Activated T-helper 1 cell treated with Interleukin-2 at 50 U/mL for 16 hours (primary cell): ENCODE measurements at places on chromosomes 11 and 22.

GRCh38 chr11:133966921-133967598, 10.3 kb upstream of the IGSF9B start:
- peak; percentile 61 for DNase-seq

GRCh38 chr11:119422809-119423508, at the start of gene THY1:
Gene THY1, minus strand, starts transcription at chr11:119423172. Its CDS starts 2,267 bp downstream, at chr11:119420905.
- DNase-seq, result no peak

- DNase-seq, result no peak
Measured at GRCh38 chr22:45537734-45538181, 35.1 kb downstream of the FBLN1 start.

DNA sequence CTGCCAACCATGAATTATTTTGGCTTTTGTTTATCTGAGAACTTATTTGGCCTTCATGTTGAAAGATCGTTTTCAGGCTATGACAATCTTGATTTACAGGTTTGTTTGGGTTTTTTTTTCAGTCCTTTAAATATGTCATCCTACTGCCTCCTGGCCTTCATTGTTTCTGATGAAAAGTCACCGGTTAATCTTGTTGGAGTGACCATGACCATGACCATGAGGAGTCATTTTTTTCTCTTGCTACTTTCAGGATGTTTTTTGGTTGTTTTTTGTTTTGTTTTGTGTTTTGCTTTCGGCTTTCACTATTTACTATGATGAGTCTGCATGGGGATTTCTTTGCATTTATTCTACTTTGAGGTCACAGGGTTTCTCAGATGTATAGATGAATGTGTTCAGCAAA, 81.6 kb downstream of the BRD1 start:
- DNase-seq, result no peak

- no peak for DNase-seq
Measured at GRCh38 chr11:62439785-62440602, 21.2 kb downstream of the SCGB1A1 start.

DNA sequence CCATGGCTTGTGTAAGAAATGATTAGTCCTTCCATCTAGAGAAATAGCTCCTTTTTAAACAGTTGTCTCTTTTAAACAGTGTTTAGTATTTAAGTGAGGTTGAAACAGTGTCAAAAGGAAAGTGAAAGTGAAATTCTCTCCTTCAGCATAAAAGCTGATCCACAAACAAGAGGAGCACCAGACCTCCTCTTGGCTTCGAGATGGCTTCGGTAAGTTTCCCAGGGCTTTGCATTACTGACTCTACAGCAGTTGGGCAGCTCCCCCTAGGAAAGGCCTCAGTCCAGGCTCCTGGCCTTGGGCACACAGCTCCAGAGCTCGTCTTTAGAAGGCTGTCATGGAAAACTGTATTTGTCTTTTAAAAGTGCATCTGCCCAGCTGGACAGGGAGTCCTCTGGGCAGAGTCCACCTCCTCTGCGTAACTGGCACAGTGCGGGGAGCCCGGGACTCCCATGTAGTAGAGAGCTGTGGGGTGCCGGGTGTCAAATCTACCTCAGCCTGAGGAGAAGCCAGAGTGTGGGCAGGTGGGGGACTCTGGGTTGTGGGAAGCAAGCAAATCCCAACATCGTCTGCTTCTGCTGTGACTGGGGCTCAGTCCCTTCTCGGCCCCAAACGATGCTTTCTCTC, at the start of gene PLAAT4:
PLAAT4 (plus strand) TSS at position 140 of the 624 bp plus-strand sequence; CDS start at position 201, 61 bp downstream.
- no peak for DNase-seq

DNA sequence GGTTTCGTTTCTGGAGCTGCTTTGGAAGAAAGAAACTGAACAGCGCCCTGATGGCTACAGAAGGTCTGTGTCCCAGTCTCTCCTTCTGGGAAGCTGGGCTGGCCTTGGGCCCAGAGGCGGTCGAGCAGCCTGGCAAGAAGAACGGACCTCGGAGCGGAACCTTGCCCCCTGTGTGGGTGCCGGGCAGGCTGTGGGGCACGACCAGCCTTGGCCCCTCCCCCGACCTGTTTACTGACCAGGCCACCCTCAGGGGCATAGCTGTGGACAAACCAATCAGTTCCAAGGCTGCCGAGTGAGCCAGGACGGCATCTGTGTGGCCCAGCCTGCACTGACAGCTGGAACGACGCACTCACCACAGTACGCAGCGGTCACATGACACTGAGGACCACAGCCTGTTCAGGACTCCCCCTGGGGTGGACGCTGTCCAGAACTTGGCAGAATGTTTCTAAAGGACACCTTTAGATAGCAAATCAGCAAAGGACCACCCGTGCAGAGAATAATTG, 7.2 kb downstream of the PIM3 start:
- DNase-seq, result no peak
